Spinal cord (tissue), 10 donors: ENCODE measurements at places on chromosomes 5 and 9.

DNA sequence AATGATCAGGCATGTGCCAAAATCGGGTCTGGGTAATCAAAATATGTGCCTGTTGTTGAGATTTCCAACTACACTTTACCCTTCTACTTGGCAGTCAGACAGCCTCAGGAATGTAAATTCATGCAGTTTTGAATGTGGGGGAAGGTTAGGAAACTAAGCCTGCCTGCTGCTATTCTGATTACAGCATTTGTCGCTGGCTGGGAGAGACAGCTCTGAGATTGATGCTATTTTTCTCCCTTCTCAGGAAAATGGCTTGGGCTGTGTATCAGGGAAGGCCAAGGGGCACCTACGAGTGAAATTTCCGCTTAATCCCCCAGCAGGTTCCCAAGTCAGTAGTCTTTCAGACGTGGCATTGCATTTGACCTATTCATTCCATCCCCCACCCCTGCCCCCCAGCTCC is 3.6 kb upstream of the RGS7BP start:
- DNase-seq = no peak

DNA sequence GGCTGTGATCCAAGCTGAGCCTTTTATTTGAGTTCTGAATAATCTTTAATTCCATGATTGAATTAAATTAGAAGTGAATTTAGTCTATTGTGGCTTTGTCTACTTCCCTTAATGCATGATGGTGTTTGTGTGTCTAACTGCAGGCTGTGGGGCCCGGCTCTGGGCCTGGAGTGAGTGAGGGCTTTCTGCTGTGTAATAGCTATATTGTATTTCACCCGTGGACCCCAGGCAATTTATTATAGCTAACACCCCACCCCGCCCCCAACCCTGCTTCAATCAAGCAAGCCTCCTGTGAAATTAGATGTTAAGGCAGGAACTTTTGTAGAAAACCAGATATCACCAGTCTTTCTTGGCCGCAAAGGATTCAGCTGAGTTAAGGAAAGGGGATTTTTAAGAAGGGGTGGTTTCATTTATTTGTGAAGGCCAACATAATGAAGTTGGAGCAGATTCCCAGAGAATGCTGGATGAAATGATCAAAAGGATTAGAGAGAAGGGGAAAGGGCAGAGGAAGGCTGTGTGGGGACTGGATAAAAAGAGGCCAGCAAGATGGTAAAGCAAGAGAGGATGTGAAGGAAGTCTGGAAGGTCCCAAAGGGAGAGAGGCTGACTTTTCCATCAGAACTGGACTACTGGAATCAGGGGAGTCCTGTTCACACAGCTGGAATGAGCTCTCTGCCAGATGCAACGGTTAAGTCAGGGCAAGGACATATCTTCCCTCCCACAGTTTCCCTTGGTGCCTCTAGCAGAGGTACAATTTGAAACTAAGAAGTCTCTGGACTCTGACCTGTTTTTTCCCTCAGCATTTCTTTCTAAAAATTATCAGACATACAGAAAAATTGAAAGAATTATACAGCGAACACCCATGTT is 125.3 kb upstream of the SAP30L start:
- peak; percentile 32 for DNase-seq

DNA sequence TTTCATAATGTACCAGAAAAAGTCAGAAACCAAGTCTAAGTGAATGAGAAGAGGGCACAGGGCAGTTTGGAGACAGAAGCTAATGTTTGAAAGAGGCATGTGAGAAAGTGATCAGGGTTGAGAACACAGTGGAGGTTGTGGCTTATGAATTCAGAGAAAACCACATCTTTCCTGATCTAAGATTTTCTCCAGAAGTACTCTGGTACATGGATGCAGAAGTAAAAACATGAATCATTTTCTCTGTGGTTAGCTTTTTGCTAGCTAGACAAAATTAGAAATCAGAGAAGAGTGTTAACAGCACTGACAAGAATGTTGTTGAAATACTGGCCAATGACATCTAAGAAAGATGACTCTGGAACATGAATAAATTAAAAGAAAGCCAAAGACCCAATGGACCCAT is 541.1 kb downstream of the DNAH5 start:
- DNase-seq = no peak

- DNase-seq = no peak
Measured at GRCh38 chr5:137399911-137400310, 99.2 kb downstream of the SPOCK1 start.

DNA sequence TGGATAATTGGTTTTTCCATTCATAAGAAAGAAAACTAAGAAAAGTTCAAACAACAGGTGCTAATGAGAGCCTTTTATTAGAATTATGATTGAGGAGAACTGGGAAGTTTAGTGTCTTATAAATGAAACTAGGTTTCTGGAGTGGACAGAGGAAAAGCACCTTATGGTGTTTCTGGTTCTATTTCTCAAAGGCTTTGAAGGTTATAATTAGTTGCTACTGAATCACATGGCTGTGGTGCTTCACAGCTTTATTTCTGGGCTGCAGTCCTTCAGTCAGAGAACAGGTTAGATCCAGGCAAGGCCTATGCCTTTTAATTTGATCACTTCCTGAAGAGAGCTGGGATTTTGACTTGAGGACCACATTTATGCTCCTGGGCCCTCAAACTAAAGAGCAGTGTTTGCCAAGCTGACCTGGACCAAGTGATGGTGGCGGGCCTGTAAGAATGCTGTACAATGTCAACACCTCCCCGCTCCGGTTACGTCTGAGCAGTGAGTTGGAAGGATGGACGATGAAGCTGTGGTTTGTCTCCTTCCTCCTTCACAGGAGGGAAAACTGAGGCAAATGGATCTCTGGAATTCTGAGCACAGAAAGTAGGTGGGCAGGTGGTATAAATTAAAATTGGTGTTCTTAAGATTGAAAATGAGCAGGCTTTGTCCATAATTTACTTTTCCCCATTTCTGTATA is 56.0 kb downstream of the ZNF462 start:
- no peak for DNase-seq

DNA sequence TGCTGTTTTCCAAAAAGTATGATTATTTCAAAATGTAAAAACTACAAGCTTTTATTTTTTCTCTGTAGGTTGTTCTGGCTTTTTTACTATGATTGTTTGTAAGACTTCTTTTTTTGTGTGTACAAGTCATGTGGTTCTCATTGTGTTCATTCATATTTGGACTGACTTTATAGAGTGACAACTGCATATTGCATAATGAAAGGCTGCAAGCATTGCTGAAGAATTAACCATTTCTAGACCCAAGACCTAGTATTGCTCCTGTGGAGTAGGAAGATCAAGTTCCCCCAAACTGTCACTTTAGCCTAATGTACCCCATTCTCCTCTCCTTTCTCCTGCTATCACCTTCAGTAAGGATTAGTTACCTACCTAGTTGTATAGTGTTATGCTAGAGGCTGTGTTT is 10.0 kb downstream of the MAP1B start:
- no peak for DNase-seq

GRCh38 chr9:14383294-14383693 is 69.4 kb upstream of the NFIB start:
- peak; percentile 62 for DNase-seq

- DNase-seq = no peak
Measured at GRCh38 chr9:69794356-69794755, 26.3 kb upstream of the CFAP95 start.

GRCh38 chr5:156314416-156314815 is 12.5 kb upstream of the SGCD start:
- no peak for DNase-seq

GRCh38 chr9:86659413-86660046 is 287.8 kb downstream of the GAS1 start:
- no peak for DNase-seq
